ENCODE measurements at places on chromosomes 2 and 18. TPM values are rescaled to one million over a fixed set of nuclear protein-coding genes. Genes with fewer than 3 reads are reported as not detected.

The MPP4 gene
- 0.18 TPM for total RNA-seq

- H3K4me1 ChIP-seq = no peaks in the 10 kb centered on the region
- DNase-seq = peak; percentile 7
- H3K4me3 ChIP-seq = no peak overlapping the region
Observed at GRCh38 chr2:14944562-14945346, 312.2 kb downstream of the LRATD1 start.

GRCh38 chr2:177026253-177026652 is 186.3 kb upstream of the HNRNPA3 start:
- no peak overlapping the region for H3K27ac ChIP-seq
- DNase-seq = no peak
- no peak overlapping the region for H3K4me3 ChIP-seq
- peaks cover 3% of the 10 kb centered on the region for H3K4me1 ChIP-seq

DNA sequence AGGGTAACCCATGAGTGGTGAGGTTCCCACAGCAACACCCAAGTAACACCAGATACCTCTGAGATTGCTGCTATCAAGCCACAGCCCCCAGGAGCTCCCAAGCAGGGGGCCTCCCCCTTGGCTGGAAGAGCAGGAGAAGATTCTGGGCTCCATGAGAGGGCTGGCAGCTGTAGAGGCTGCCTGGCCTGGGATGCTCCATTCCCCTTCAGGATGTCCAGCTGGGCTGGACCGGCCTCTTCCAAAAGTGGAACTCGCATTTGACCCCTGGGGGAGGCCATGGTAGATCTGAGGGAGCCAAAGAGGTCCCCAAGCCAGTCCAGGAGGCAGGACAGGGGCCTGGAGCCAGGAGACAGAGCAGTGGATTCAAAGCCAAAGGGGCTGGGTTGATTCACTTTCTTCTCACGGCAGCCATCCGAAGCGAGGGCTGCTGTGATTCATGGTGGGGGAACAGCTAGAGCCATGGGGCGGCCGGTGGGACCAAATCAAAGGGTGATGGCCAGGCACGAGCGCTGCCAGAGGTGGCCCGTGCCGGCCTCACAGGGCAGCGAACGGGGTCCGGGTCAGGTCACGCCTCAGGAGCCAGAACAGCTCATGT is 95.3 kb upstream of the ID2 start:
- peaks cover 21% of the 10 kb centered on the region for H3K4me1 ChIP-seq
- H3K27ac ChIP-seq = no peak overlapping the region
- no peaks in the 10 kb centered on the region for H3K36me3 ChIP-seq
- no peaks in the 10 kb centered on the region for H3K27me3 ChIP-seq

DNA sequence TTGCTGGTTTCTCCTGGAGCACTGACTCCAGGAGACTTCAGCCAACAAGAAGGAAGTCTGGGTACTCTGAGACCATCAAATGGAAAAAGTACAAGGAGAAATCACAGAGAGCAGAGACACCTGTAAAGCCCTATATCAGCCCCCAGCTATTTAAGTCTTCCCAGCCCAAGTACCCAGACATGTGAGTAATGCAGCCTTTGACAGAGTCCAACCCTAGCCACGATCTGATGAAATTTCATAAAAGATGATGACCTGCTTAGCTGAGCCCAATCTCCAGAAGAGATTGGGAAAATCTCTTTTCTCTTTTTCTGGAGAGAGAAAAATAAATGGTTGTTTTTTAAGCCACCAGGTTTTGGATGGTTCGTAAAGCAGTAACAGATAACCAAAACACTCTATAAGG is 196.6 kb downstream of the NBAS start:
- H3K27me3 ChIP-seq = no peaks in the 10 kb centered on the region
- H3K4me3 ChIP-seq = no peak overlapping the region
- H3K4me1 ChIP-seq = no peaks in the 10 kb centered on the region
- no peak for DNase-seq
- peaks cover 5% of the 10 kb centered on the region for H3K36me3 ChIP-seq
- H3K27ac ChIP-seq = no peak overlapping the region
